ENCODE measurements at places on chromosomes 2 and 18.
A peak's percentile ranks its signal among the peaks of the same experiment; 100 is the strongest.

DNA sequence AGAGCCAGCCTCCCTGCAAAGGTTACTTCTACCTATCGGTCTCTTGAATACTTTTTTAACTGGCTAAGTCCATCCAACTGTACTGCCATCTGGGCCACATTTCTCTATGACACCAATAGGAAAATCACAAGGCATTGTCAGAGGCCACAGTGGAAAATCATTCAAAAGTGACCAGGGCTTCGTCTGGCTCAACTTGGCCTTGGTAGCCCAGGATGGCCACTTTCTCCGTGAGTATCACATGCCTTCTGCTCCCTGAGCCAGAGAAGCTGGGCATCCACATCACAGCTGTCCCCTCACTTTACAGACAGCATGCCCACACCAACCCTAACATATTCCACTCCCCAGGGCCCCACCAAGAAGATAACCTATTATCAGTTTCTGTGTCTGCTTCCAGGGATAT lies 5.8 kb downstream of the CIB4 start:
- DNase-seq, result no peak

- peak; percentile 88 for DNase-seq
These were observed 58.6 kb downstream of the TSHZ1 start for GRCh38 chr18:75269124-75269680.

- DNase-seq, result peak; percentile 38
These were observed 101.5 kb upstream of the SETBP1 start for GRCh38 chr18:44579028-44579702.

- DNase-seq, result no peak
These were observed 65.5 kb upstream of the GPC1 start for GRCh38 chr2:240369801-240370585.

DNA sequence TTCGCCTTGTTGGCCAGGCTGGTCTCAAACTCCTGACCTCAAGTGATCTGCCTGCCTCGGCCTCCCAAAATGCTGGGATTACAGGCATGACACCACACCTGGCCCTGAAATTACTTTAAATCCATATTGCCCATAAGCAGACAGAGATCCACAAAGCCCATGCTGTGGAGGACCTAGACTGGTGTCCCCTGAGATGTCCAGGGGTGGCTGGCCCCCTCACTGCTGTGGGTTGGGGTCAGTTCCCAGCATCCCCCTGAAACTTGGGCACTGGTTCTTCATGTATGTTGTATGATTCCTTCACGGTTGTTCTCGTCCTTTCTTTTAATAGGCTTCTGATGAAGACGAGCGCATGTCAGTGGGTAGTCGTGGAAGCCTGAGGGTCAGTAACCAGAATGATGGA lies 78.1 kb upstream of the RBM44 start:
- no peak for DNase-seq

DNA sequence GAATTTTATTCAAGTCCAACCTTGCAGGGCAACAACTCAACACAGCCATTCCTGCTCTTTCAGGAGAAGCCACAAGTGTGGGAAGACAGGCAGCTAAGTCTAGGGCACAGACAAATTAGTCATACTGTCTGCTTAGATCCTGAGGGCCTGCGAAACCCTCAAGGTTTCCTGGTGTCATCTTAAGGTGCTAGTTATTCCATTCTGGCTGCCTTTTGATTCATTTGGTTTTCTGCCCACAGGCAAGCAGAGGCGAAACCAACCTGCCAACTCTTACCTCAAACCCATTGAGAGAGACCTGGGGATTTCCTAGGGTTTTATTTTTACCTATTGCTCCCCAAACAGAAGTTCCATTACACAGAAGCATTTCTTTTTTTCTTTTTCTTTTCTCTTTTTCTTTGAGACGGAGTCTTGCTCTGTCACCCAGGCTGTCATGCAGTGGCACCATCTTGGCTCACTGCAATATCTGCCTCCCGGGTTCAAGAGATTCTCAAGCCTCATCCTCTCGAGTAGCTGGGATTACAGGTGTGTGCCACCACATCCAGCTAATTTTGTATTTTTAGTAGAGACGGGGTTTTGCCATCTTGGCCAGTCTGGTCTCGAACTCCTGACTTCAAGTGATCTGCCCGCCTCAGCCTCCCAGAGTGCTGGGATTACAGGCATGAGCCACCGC lies 23.7 kb upstream of the SCYGR1 start:
- DNase-seq, result no peak
